ENCODE measurements at places on chromosomes 4 and X.

GRCh38 chr4:147355032-147355656 lies 125.8 kb upstream of the EDNRA start:
- DNase-seq: no peak

DNA sequence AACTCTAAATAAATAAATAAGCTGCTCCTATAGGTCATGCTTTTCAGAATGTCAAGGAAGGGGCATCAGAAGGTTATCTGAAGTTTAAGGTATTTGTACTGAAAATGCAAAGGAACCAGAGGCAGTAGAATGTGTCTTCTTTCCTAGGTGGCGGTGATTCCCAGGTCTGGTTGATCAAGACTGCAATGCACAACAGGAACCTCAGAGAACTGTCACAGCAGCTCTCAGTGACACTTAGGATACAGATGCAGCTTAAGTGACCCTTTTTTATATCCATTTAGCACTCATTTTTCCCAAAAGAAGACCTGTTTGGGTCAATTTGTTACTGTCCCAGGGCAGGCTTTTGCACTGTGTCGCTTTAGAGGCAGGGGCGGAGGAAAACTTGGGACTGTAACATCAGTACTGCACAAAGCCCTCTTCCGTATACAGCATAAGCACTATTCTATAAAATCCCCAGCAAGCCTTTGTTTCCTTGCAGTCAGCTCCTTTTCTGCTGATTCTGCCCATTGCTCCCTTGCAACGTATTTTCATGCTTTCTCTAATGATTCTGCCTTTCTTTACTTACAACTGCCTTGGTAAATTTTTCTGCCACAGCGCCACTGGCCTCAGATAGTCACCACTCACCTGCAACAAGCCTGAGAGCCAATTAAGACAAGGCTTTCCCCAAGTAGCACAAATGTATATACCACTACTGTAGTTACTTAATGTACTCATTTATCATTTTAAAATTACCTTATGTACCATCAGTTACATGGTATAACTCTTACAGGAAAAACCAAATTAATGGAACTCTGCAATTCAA lies 1.5 kb upstream of the MND1 start:
- DNase-seq: no peak

- no peak for DNase-seq
Observed at GRCh38 chr4:92050875-92051274, 252.9 kb upstream of the GRID2 start.

- DNase-seq: no peak
Observed at GRCh38 chr4:119597377-119597776, 31.2 kb downstream of the PDE5A start.

- DNase-seq: peak; percentile 82
Observed at GRCh38 chr4:26022346-26023202, 108.6 kb downstream of the SMIM20 start.

GRCh38 chrX:41923978-41924683 lies 777 bp upstream of the CASK start:
- no peak for DNase-seq

- DNase-seq: no peak
Observed at GRCh38 chr4:175229154-175229553, 311.0 kb downstream of the ADAM29 start.

DNA sequence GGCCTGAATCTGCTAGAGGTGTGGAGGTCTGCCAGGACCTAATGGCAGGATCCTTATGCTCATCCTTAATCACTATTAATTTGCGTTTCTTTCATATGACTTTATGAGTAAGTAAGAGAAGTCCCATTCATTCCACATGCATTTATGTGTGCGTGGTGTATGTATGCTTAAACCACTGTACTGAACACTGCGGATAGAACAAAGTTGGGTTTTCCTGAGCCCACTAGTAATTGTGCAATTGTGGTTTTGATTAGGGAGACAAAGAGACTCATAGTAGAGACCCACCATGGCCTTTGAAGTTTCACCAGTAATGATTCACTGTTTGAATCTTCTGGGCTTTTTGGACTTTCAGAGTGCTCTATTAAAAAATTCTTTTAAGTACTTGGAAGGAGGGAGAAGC lies 498.5 kb upstream of the DIPK2B start:
- DNase-seq: no peak

DNA sequence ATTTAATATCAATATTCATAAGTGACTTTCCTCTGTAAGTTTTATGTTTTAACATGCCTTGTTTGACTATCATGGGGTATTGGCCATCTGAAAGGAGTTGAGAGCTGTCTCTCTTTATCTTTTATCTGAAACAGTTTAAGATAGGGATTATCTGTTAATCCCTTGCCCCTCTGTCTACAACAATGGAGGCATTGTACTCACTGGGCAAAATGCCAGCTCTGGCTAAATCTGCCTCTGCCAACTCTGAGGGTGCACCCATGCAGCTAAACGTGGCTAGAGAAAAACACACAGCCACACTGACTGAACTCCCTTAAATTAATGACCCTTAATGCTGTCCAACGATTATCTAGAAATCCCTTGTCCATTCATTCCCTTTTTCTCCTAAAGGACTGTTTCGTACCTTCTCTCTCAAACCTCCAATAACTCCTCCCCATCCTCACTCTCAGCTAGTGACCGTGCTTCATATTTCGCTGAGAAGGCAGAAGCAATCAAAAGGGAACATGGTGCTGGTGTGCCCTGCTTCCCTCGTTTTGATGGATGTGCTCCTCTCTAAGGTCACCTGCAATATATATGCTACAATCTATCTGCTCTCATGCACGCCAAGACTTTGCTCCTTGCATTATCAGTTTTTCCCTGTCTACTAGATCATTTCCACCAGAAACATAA lies 10.3 kb downstream of the PHKA2 start:
- DNase-seq: no peak

DNA sequence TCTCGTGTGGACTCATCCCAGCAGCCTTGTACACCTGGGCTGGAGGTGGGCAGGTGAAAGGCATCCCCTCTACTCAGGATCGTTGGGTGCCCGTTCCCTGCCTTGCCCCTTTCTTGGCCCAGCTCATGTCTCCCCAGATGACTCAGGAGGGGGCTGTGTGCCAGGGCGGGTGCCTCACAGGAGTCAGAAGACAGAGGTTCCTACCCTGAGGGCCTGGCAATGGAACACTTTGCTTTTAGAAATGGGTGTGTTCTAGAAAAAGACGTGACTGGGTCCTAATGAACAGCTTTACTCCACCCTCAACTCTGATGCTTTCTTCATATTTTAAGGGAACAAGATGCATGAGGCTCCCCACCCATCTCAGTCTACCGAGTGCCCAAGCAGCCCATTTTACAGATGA lies 22.5 kb upstream of the TRIM2 start:
- DNase-seq: no peak

GRCh38 chrX:136587532-136587931 lies 55.5 kb downstream of the VGLL1 start:
- no peak for DNase-seq

DNA sequence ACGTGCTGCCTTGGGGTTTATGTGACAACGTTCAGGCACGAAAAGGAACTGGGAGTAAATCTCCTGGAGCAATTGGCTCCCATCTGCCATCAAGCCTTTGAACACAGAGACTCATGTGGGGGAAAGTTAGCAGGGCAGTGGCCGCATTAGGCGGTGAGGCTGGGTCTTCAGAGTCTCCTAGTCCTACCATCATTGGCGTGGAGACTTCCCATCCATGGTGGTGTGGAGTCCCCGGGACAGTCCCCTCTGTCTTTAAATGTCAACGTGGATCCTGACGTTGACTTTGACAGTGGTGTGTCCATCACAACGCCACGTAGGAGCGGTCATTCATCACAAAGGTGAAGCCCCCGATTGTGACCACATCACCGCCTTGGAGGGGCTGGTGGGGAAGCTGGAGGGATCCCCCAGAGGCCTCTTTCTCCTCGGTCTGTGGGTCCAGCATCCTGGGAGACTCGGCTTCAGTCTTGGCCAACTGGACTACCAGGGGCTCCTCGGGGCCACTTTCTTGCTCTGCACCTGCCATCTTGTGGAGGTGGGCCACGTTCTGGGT lies 21.8 kb downstream of the CRLF2 start:
- DNase-seq: no peak

DNA sequence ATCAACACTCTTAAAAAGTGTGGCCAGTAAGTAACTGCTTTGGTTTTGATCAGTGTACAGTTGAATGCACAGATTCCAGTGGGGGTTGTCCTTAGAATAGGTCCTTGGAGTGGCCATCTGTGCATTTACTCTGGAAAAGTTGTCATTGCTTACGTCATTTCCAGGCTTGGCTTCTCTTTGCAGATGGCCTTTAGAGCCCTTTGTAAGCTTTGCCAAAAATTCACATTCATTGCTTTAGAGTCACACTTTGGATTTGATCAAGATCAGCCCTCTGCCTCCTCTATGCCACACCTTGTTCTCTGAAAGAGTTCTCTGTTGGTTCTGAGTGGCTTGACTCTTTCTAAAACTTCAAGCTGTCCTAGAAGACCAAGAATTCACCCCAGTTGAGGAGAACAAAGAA lies 83.9 kb downstream of the MAMLD1 start:
- no peak for DNase-seq

GRCh38 chrX:129233786-129234185 lies 289.5 kb downstream of the SMARCA1 start:
- DNase-seq: no peak

GRCh38 chr4:139633661-139634060 lies 32.0 kb upstream of the MGST2 start:
- DNase-seq: no peak

DNA sequence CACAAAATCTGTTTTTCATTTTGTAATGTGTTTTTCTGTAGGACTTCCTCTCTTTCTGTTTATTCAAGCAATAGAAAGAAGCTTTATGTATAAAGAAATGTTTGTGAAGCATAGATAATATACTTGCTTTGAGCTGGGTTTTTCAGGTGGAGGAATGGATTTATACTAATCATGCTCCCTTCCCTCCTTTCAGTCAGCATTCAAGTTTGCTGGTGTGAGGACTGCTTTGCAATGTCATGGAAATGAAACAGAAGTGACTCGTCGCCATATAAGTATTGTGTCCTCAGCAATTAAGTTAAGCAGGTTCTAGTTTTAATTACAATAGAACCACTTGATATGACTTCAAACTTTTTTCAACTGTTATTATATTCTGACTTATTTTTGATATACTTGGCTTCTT lies 1447.1 kb downstream of the PCDH19 start:
- DNase-seq: no peak

DNA sequence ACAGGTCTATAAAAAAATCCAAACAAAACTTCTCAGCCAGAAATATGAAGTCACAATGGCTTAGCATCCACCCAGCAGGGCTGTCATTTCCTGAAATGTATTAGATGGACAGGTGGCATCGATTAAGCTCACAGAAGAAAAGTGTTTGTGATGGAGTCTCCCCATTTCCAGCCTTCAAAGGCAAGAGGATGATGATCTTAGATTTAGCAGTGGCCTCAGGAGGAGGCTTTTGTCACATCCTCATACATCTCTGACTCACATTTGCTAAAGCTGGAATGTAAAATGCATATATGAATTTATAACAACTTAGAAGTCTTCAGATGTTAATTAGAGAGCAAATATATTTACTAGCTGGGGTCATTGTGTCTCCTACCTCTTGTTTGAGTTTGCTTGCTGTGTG lies 441.9 kb downstream of the SPRY1 start:
- DNase-seq: no peak

GRCh38 chrX:129626026-129626425 lies 28.7 kb downstream of the APLN start:
- no peak for DNase-seq

- no peak for DNase-seq
Observed at GRCh38 chrX:6292599-6292998, 63.9 kb upstream of the NLGN4X start.

DNA sequence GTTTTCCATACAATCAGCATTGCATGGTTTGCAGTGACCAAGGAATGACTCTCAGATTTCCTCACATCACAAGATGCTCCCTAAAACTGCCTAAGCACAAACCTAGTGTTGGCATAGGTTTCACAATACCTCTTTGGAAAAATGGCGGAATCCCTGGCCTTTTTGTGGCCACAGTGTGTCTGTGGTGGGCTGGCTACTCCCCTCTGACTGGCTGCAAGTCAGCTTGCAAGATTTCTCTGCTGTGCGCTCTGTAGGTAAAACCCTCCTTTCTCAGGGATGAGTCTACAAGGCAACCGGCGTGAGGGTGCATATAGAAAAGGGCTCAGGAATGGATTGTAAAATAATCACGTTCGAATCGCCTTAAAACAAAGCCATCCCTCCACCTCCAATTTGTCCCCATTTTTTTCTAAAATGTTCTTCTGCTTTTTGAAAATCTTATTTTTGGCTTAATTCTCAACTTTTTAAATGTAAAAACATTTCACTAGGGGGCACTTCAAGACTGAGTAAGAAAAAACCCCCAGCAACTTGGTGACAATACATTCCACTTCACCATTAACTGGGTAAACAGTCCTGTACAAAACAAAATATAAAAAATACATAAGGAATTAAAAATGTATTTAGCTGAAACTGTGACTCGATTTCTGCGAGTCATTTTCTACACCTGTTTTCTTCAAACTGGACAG lies 235.6 kb downstream of the STIM2 start:
- no peak for DNase-seq

GRCh38 chrX:72280321-72280845 lies 3.3 kb upstream of the RPS4X start:
- DNase-seq: no peak

- DNase-seq: no peak
Observed at GRCh38 chr4:6416518-6417286, 55.7 kb downstream of the PPP2R2C start.

DNA sequence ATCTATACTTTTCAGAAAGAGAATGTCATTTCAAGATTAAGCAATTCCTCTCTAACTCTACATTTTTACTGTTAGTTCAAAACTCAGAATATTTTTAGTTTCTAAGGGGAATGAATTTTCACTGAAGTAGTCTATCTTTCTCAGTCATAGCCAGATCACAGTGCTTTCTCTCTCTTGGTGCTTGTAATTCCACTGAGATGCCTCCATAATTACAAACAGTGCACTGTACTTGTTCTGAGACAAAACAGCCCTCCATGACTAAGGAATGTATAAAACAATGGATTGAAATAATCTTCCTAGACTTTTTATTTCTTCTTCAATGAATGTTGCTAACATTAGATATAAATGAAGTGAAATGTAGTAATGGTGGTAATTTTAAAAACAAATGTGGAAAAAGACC lies 603.2 kb upstream of the FAM241A start:
- no peak for DNase-seq

GRCh38 chrX:110172215-110172614 lies 145.7 kb downstream of the AMMECR1 start:
- no peak for DNase-seq

GRCh38 chrX:13110433-13111324 lies 66.3 kb upstream of the FAM9C start:
- DNase-seq: no peak

- DNase-seq: no peak
Observed at GRCh38 chrX:119398587-119398973, 556 bp upstream of the SLC25A43 start.

- no peak for DNase-seq
Observed at GRCh38 chrX:23332888-23333821, 1.5 kb upstream of the PTCHD1 start.

DNA sequence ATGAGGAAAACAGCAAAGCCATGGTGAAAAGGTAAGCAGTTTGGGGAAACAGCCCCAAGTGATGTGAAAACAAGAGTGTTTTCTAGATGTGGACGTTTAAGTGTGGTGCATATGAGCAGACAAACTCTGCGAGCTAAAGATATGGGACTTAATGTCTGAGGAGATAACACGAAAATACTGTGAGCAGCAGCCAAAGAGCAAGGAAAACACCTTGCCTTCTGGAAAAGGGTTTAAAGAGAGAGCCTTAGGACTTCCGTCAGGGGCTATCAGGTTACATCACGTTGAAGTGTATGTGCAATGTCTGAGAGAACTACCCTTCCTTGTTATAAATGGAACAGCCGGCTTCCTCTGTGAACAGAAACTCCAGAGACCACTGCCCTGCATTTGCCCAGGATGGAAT lies 54.2 kb downstream of the LEF1 start:
- DNase-seq: no peak

- no peak for DNase-seq
Observed at GRCh38 chrX:39782276-39782675, 315.5 kb downstream of the BCOR start.

Data from brain pericyte (primary cell).